Esophagus muscularis mucosa (tissue), 4 donors: ENCODE measurements at places on chromosomes 12 and 14.

- DNase-seq: no peak
These were observed 990.2 kb downstream of the GALC start for GRCh38 chr14:87002776-87003175.

DNA sequence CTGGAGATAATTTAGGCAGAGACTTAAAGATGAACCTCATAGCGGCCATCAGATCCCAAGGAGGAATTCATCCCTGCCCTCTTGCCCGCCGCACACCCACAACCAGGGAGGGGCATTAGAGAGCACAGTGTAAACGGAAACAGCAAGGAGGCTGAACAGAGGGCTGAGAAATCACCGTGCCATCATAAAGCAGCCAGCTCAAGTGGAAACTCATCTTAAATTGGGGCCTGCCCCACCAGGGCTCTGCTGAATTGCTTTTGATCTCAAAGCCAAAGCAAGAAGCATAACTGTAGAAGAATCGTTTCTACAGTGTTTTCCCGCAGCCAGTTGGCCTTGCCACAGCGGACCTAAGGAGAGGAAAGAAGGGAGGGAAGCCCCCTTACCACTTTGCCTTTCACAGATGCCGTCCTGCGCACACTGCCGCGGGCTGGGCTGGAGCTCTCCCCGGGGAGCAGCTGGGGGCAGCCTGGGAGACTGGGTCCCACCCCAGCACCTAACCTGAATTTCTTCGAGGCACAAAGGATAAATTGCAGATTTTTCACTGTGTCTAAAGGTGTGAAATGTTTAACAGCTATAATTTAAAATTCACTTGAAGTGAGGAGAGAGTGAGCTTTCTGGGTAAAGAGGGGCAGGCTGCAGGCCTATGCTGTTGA, 51.8 kb upstream of the MMP17 start:
- no peak for DNase-seq

- no peak for DNase-seq
These were observed 46.7 kb upstream of the CORO1C start for GRCh38 chr12:108778053-108778452.

- no peak for DNase-seq
These were observed 269.8 kb downstream of the BCAT1 start for GRCh38 chr12:24679126-24679525.
